ENCODE measurements at places on chromosomes 5 and 9.

DNA sequence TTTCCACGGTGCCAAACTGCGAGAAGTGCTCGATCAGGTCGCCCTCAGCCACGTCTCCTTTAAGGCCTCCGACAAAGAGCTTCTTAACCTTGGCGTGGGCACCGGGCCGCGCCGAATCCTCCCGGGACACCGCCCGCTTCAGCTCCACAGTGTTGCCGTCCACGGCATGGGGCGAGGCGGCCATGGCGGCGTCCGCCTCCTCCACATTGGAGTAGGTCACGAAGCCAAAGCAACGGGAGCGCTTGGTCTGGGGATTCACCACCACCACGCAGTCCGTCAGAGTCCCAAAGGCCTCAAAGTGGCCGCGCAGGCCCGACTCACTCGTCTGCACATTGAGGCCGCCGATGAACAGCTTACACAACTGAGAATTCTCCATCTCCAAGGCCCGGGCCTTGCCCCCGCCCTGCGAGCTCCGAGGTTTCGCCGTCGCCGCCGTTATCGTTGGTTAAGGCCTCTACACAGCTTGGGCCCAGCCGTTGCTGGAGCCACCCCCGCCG, 424 bp downstream of the HNRNPA0 start:
- DNase-seq: no peak

GRCh38 chr5:125310749-125311148, 564.3 kb upstream of the ZNF608 start:
- DNase-seq: no peak

DNA sequence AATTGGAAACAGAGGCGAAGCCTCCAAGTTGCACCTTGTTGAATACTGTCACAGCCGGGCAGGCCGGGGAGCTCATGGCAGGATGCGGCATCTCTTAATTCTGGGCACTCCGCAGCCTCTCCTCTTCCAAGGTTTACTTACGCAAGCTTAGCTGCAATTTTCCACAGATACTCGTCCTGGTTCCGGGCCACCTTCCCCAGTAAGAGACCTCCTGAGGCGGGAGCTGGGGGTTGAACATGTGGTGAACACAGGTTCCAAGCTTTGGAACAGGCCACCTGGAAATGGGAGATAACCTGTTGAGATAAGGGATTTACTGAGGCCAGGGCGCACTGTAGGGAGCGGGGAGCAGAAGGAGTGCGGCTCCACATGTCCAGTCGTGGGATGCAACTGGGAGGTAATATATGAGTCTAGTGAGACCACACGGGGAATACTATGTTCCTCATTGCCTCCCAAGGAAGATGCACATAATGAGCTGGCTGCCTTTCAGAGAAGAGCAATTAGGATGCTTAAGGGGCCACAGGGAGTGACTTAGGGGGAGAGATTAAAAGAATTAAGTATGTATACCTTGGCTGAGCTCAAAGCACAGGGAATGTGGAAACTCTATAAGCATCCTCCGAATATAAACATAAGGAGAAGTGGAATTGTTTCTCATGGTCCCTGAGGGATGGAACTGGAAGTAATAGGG, 335.2 kb downstream of the CWC27 start:
- DNase-seq: no peak

GRCh38 chr9:89465726-89466308, 32.1 kb downstream of the SEMA4D start:
- DNase-seq: no peak

DNA sequence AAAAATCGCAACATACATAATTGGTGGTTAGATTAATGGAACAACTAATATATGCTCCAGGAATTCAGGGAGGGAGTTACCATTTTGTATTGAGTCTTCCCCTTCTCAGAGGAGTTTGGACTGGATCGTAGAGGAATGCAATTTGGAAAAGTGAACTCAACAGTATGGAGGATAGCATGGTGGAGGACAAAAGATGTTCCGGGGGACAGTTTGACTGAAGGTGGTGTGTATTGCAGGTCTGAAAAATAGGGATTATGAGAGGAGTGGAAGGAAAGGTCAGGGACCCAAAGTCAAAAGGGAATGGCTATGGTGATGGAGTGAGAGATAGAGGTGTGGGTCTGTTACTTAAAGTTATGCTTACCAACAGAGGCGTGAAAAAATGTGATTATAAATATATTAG, 1.5 kb downstream of the DNAJC21 start:
- no peak for DNase-seq

- DNase-seq: no peak
These were observed 437.1 kb upstream of the TLE4 start for GRCh38 chr9:79134654-79135053.

DNA sequence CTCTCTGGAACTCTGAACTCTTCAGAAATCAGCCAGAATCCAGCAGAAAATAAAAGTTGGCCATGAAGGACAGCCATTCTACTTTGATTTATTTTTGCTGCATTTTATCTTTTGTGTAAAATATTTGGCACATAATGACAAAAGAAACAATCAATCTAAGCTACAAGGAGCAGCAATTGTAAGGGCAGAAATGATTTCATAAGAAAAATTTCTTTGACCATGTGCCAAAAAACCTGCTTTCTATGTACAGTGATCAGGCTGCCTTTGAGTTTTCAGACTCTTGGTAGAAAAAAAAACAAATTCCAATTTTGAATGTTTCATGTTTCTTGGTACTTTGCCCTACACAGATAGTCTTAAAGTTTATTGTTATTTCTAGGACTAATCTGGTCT, 69.8 kb upstream of the SLC1A3 start:
- DNase-seq: no peak

- no peak for DNase-seq
These were observed 338.6 kb upstream of the PCSK5 start for GRCh38 chr9:75551861-75552260.

- no peak for DNase-seq
These were observed 16.5 kb downstream of the AQP3 start for GRCh38 chr9:33430942-33431341.

All from cortex of kidney (tissue), 1 donor.